Adrenal gland (tissue), 19 donors: ENCODE measurements at places on chromosomes 13 and 19. TPM values are rescaled to one million over a fixed set of nuclear protein-coding genes. Genes with fewer than 3 reads are reported as not detected.

The CYP2A6 gene
- polyA plus RNA-seq = 0.57 TPM

The PRDX2 gene
- polyA plus RNA-seq = 364 TPM

The ZNF578 gene
- 1.7 TPM for polyA plus RNA-seq

The SERPINE3 gene
- polyA plus RNA-seq = not detected

The PRR19 gene
- 0.51 TPM for polyA plus RNA-seq
